Hematopoietic multipotent progenitor cell treated with erythropoietin and hydrocortisone succinate and interleukin-3 and kit ligand, for 15 days (in vitro differentiated cells): ENCODE measurements at places on chromosomes 5 and 9.

GRCh38 chr5:147860641-147861025 is 17.9 kb upstream of the SCGB3A2 start:
- no peak for DNase-seq

- no peak for DNase-seq
Measured at GRCh38 chr5:176608937-176609723, 826 bp downstream of the GPRIN1 start.

GRCh38 chr5:123456242-123456641 is 33.0 kb upstream of the CEP120 start:
- DNase-seq: no peak

- DNase-seq: no peak
Measured at GRCh38 chr9:22169243-22169642, 160.1 kb upstream of the CDKN2B start.

- DNase-seq: no peak
Measured at GRCh38 chr5:165201771-165202518, 1696.5 kb downstream of the MAT2B start.

- DNase-seq: no peak
Measured at GRCh38 chr5:176319827-176320554, 41.6 kb downstream of the KIAA1191 start.

GRCh38 chr5:101720033-101720432 is 576.1 kb downstream of the SLCO4C1 start:
- no peak for DNase-seq

DNA sequence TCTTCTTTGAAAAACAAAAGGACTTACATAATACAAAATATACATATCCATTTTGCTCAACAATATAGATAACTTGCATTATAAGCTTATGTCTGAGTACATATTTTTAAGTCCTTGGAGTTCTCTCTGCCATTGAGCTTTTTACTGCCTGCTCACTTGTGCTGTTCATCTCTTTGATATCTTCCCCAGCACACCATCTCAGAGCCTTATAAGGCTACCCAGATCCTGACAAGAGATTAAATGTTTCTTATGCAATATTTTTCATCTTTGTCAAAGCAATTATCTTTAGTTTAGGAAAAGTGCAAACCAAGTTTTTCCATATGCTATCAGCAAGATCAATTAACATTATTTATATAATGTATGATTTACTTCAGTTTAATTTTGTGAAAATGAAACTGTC is 60.7 kb upstream of the ITGA1 start:
- DNase-seq: no peak

DNA sequence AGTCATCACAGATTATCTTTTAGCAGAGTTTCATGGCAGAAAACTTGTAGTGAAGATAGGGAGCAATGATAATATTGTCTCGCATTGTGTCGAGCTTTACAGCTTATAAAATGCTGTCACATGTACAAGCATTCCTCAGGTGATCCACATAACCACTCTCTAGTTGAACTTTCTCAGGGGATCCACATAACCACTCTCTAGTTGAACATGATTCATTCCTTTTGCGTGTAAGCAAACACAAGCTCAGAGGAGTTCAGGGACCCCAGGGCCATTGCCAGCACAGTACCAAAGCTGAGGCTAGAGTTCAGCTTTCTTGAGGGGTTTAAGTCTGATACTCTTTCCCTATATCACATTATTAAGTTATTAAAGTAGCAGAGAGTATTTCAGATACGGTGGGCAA is 86.7 kb downstream of the CDH6 start:
- no peak for DNase-seq

DNA sequence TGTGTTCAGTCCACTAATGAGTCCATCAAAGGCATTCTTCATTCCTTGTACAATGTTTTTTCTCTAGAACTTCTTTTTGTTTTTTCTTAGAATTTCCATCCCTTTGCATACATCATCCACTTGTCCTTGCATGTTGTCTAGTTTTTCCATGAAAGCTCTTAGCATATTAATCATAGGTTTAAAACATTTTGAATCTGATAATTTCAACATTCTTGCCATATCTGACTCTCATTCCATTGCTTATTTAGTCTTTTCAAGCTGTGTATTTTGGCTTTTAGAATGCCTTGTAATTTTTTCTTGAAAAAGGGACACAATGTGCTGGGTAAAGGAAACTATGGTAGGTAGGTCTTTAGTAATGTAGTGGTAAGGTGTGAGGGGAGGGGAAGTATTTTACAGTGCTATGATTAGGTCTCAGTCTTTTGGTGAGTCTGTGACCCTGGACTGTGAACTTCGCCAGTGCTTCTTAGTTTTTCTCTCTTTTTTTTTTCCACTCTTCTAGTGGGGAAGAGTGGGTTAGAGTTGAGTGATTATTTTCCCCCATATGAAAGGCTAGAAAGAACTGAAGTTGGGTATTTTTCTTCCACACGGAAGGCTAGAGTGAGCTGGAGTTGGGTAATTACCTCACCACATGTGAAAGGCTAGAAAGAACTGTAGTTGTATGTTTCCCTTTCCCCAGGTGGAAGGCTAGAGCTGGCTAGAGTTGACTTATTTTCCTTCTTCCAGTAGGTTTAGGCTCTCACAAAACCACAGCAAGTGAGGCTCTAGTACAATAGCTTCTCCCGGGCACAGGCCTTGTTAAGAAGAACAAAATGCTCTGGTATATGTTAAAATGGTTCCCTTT is 172.1 kb downstream of the SNX18 start:
- DNase-seq: no peak

DNA sequence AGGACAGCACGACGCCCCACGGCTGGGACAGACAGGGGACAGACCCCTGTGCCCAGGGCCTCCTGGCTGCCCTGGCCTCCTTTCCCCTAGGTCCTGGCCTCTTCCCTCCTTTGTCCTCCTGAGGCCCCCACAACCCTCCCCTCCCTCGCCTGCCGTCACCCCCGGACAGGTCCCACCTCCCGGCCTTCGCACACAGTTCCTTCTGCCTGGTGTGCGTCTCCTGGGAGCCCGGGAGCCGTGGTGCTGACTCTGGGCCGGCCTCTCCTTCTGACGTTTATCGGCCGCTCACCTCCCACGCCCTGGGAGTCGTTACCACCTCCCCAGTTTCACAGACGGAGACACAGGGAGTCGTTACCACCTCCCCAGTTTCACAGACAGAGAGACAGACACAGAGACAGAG is 25.1 kb upstream of the NOTCH1 start:
- no peak for DNase-seq

DNA sequence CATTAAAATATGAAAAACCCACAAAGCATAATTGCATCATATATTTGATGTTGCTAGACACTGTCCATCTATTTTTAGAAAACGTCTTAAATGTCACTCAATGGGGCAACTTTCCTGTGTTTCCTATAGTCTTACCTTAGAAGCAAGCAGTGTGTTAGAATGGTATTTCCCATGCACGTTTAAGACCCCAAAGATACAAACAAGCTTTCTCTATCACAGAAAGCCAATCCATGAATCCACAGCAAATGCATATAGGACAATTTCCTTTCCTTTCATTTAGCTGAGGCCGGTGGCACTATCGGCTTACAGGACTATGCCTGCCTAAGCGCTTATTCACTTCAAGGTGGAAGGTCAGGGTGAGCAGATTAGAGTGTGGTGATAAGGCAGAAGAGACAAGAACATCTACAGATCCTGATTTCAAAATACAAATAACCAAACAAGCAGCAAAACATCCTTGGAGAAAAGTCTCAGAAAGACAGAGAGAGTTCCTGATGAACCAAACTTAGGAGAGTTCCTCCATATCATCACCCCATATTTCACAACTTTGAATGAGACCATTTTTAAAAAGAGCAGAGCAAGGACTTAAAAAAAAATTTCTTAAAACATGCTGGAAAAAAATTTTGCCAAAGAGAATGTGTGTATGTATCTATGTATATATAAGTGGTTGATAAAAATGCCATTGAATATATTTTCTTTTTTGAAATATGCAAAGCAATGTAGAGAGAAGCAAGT is 57.2 kb downstream of the MEF2C start:
- DNase-seq: no peak

DNA sequence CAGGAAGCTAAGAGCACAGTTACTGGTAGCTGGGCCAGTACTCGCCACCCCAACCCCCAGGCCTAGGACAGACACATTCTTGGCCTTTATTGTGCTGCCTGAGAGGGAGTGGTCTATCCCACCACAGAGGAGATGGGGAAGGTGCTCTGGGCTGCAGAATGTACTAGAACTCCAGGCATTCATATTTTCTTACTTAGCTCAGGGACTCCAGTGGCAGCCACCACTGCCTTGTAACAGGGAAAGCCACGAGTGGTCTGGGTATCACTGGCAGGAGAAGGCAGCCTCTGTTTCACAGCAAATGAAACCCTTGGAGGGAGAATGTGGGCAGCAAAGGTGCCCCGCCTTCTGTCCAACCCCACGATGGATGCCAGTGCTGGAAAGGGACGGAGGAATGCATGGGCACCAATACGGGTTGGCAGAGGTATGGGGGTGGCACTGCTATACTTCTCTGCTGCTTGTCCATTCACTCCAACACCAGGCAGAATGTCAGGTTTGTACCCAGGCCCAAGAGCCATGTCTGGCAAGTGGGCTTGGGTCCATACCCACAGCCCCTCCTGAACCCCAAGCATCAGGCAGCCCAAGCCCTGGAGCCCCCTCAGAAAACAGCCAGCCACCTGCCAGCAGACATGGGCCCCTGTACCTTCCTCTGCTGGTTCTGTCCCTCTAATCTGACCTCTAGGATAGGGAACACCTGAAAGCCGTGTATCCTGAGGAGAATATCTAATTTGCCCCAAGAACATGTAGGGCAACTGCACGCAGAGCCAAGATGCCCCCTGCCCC is 4.6 kb downstream of the SEPTIN8 start:
- no peak for DNase-seq

DNA sequence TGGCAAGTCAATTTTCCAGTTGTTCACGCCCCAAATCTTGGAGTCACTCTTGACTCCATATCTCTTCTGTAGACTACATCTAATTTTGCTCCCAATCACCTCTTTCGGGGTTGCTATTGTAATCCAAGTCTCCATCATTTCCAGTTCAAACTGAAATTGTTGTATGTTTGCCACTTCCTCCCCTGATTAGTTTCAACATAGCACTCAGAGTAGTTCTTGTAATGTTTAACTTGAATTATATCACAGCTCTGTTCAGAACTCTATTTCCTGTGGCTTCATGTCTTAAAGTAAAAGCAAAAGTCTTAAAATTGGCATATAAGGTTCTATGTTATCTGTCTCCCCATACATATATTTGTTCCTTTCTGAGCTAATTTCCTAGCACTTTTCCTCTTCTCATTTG is 348.5 kb upstream of the RIOK2 start:
- no peak for DNase-seq

DNA sequence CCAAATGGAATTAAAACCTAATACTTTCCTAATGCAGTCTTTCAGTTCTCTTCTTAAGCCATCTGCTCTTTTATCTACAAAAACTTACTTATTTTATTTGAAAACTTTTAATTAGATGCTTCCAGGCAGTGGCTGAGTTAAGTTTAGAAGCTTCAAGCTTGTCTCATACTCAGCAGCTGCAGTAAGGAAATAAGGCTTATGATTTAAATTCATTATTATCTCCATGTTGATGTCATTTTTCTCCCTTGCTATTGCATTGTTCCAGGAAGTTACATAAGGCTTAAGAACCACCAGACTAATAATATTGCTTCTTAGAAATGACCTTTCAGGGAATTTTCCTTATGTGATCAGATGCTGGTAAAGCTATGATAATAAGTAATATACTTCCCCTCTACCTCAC is 119.6 kb downstream of the PPP2R2B start:
- DNase-seq: no peak

- no peak for DNase-seq
Measured at GRCh38 chr9:37410969-37411785, 11.3 kb upstream of the GRHPR start.

DNA sequence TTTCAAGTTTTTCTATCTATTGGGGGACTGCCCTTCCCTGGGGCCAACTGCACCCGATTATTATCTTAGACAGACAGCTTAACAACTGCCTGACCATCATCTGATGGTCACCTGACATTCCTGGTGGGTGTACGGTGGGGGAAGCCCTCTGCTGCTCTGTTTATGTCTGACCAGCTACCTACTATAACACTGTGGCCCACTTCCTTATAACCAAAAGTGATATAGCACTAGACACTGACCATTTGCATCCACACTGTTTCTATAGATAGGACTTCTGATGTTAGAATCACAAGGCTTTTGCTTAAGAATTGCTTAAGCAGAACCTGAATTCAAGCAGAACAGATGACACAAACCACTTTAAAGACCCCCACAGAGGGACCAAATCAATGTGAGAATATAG is 110.5 kb upstream of the RAI14 start:
- DNase-seq: no peak
